ENCODE measurements at places on chromosomes 16 and 17.

DNA sequence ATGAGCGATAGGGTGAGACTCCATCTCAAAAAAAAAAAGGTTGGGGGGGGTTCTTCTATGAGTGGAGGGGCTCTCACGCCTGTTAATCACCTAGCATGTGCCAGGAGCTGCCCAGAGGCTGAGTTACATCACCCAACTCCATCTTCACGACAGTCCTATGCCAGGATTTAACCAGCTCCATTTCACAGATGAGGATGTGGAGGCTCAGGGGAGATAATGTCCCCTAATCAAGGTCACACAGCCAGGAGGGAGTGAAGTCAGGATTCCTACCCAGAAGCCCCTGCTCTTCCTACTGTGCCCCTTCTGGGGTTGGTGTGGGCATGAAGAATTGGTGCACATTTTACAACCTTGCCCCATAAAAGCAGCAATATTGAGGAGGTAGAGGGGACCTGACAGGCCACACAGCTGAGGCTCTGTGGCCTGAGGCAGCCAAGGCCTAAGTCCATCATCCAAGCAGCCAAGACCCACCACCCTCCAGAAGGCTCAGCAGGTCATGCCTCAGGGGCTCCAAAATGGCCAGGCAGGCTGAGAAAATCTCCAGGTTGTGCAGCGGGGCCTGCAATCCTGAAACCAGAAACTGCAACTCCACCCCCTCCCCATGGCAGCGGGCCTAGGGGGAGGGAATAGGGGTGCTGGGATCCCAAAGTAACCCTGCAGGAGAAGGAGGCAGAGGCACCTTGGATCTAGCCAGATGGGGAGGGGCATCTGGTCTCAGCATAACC, 6.9 kb downstream of the PPY start:
- no peaks in the 10 kb centered on the region for H3K36me3 ChIP-seq
- no peak for DNase-seq
- H3K4me1 ChIP-seq, result no peaks in the 10 kb centered on the region
- H3K27me3 ChIP-seq, result peaks cover 18% of the 10 kb centered on the region

- no peak for DNase-seq
- H3K27ac ChIP-seq, result no peak overlapping the region
- no peak overlapping the region for H3K4me3 ChIP-seq
- H3K4me1 ChIP-seq, result no peaks in the 10 kb centered on the region
- no peaks in the 10 kb centered on the region for H3K36me3 ChIP-seq
- H3K27me3 ChIP-seq, result peaks cover 14% of the 10 kb centered on the region
These were observed 96.6 kb downstream of the MRM1 start for GRCh38 chr17:36697903-36698530.

- no peaks in the 10 kb centered on the region for H3K27me3 ChIP-seq
- H3K27ac ChIP-seq, result no peak overlapping the region
- peaks cover 3% of the 10 kb centered on the region for H3K4me1 ChIP-seq
- no peak overlapping the region for H3K4me3 ChIP-seq
- DNase-seq, result no peak
These were observed 24.2 kb upstream of the NXPH3 start for GRCh38 chr17:49551221-49552069.

GRCh38 chr16:86638642-86639041, 60.3 kb downstream of the FOXL1 start:
- H3K4me1 ChIP-seq, result peaks cover 10% of the 10 kb centered on the region
- no peaks in the 10 kb centered on the region for H3K27me3 ChIP-seq
- H3K4me3 ChIP-seq, result no peak overlapping the region
- no peak overlapping the region for H3K27ac ChIP-seq

GRCh38 chr17:78058001-78058400, 70.6 kb downstream of the TMC6 start:
- no peak for DNase-seq
- H3K4me1 ChIP-seq, result peaks cover 22% of the 10 kb centered on the region
- H3K4me3 ChIP-seq, result no peak overlapping the region
- peaks cover 29% of the 10 kb centered on the region for H3K36me3 ChIP-seq

- H3K36me3 ChIP-seq, result peaks cover 99% of the 10 kb centered on the region
- H3K27me3 ChIP-seq, result no peaks in the 10 kb centered on the region
- no peak overlapping the region for H3K27ac ChIP-seq
- H3K4me1 ChIP-seq, result no peaks in the 10 kb centered on the region
These were observed 72.4 kb downstream of the TTC19 start for GRCh38 chr17:16072031-16072430.

- H3K27me3 ChIP-seq, result no peaks in the 10 kb centered on the region
- no peak overlapping the region for H3K4me3 ChIP-seq
- DNase-seq, result peak; percentile 89
- H3K27ac ChIP-seq, result peak overlapping the region; percentile 92
These were observed 21.1 kb downstream of the RARA start for GRCh38 chr17:40329839-40330794.

GRCh38 chr17:81059026-81059425, 24.1 kb downstream of the BAIAP2 start:
- no peak overlapping the region for H3K27ac ChIP-seq
- no peak for DNase-seq
- H3K27me3 ChIP-seq, result no peaks in the 10 kb centered on the region
- H3K4me3 ChIP-seq, result no peak overlapping the region

GRCh38 chr16:5000573-5001001, 33.1 kb downstream of the NAGPA start:
- peak; percentile 12 for DNase-seq
- H3K36me3 ChIP-seq, result no peaks in the 10 kb centered on the region
- H3K27me3 ChIP-seq, result no peaks in the 10 kb centered on the region
- no peak overlapping the region for H3K4me3 ChIP-seq

- H3K4me3 ChIP-seq, result no peak overlapping the region
- peaks cover 4% of the 10 kb centered on the region for H3K27me3 ChIP-seq
- H3K4me1 ChIP-seq, result no peaks in the 10 kb centered on the region
- DNase-seq, result no peak
- H3K36me3 ChIP-seq, result no peaks in the 10 kb centered on the region
These were observed 6.7 kb downstream of the SLC13A5 start for GRCh38 chr17:6706499-6706898.

- H3K27ac ChIP-seq, result no peak overlapping the region
- DNase-seq, result no peak
- H3K4me3 ChIP-seq, result no peak overlapping the region
- H3K27me3 ChIP-seq, result no peaks in the 10 kb centered on the region
- H3K36me3 ChIP-seq, result no peaks in the 10 kb centered on the region
These were observed 127.5 kb downstream of the MRTFB start for GRCh38 chr16:14198572-14198971.

DNA sequence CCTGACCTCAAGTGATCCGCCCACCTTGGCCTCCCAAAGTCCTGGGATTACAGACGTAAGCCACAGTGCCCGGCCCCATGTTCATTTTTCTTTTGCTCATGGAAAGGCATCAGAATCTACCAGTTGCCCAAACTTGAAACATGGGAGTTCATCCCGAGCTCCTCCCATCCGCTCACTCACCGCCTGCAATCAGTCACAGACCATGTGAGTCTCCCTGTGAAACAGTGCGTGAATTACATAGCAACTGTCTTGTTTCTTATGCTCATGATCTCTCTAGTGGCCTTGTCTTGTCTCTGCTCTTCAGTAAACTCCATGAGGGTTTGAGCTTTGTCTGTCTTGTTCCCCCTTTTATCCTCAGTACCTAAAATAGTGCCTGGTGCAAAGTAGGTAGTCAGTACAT, 52.1 kb upstream of the TNRC6A start:
- no peak overlapping the region for H3K27ac ChIP-seq
- no peak overlapping the region for H3K4me3 ChIP-seq
- H3K4me1 ChIP-seq, result no peaks in the 10 kb centered on the region

DNA sequence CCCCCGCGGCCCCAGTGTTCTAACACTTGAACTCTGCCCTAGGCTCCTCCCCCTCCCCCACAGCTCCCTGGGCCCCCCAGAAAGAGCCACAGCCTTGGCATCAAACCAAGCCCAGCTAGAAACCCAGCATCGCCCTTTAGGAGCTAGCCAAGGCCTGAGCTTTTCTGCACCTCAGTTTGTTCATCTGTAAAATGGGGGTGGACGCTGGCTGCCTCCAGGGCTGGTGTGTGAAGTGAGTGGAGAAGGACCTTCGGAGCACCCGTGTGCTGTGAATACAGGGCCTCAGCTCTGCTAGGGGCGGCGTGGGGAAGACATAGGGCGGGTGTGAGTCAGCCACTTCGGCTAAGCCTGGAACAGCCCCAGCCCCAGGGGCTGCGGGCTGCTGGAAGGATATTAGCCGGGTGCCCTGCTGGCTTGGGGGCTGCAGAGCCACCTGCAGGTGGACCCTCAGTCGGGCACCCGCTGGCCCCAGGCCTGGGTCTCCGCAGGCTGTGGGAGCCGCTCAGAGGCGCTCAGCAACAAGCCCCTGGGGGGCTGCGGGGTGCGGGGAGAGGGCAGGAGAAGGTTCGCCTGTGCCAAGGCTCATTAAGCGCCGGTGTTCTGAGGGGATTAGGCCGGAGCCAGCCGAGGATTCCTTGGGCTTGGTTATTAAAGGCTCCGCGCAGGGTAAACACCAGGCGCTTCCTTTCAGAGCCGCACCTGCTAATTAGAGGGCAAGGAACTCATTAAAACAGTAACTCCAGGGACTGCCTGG, 217.0 kb upstream of the CIBAR2 start:
- H3K36me3 ChIP-seq, result no peaks in the 10 kb centered on the region
- H3K4me3 ChIP-seq, result no peak overlapping the region
- no peaks in the 10 kb centered on the region for H3K27me3 ChIP-seq
- DNase-seq, result no peak

DNA sequence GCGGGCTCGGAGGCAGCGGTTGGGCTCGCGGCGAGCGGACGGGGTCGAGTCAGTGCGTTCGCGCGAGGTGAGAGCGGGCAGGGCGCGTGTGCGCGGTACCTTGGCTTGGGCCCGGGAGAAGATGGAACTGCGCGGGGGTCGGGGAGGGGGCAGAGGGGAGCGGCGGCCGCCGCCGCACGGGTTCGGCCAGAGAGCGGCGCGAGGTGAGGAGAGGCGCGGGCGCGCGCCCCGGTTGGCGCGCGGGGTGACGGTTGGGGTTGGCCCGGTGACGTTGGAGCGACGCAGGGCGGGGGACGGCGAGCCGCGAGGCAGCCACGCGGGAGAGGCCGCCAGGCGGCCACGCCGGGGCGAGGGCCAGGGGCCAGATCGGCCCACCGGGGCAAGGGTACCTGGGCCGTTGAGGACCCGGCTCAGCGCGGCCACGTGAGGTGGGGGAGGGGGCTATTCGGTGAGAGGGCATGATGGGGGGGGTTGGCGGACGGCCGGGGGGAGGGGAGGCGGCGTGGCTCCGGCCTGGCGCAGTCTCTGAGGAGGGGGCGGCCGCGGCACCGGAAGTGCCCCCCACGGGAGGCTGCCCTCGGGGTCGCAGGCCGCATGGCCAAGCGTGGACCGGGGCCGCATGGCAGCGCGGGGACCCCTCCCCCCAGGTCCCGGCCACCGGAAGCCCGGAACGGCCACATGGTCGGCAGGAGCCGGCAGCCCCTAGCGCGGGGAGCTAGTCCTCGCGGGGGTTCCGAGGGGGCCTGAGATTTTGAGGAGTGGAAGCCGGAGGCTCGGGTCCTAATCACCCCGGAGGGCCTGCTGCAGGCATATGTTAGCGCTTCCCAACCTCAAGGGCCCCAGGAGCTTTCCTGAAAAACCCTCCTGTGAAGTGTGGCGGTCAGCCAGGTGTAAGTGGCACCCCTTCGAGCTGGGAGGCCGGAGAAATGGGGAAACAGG, 527 bp downstream of the EIF5A start:
- H3K36me3 ChIP-seq, result peaks cover 38% of the 10 kb centered on the region
- no peak for DNase-seq

GRCh38 chr17:34979650-34980352, 511 bp upstream of the LIG3 start:
- H3K4me3 ChIP-seq, result peak overlapping the region; percentile 90
- peaks cover 5% of the 10 kb centered on the region for H3K4me1 ChIP-seq
- no peak for DNase-seq
- no peaks in the 10 kb centered on the region for H3K27me3 ChIP-seq

- no peak overlapping the region for H3K27ac ChIP-seq
- no peaks in the 10 kb centered on the region for H3K4me1 ChIP-seq
- no peak overlapping the region for H3K4me3 ChIP-seq
- no peaks in the 10 kb centered on the region for H3K27me3 ChIP-seq
- H3K36me3 ChIP-seq, result no peaks in the 10 kb centered on the region
- no peak for DNase-seq
These were observed 86.1 kb downstream of the NPIPB11 start for GRCh38 chr16:29320274-29320999.

- no peak overlapping the region for H3K27ac ChIP-seq
- no peak for DNase-seq
- H3K4me1 ChIP-seq, result no peaks in the 10 kb centered on the region
- no peaks in the 10 kb centered on the region for H3K36me3 ChIP-seq
- no peaks in the 10 kb centered on the region for H3K27me3 ChIP-seq
These were observed 477 bp upstream of the SLC47A1 start for GRCh38 chr17:19533036-19533717.

DNA sequence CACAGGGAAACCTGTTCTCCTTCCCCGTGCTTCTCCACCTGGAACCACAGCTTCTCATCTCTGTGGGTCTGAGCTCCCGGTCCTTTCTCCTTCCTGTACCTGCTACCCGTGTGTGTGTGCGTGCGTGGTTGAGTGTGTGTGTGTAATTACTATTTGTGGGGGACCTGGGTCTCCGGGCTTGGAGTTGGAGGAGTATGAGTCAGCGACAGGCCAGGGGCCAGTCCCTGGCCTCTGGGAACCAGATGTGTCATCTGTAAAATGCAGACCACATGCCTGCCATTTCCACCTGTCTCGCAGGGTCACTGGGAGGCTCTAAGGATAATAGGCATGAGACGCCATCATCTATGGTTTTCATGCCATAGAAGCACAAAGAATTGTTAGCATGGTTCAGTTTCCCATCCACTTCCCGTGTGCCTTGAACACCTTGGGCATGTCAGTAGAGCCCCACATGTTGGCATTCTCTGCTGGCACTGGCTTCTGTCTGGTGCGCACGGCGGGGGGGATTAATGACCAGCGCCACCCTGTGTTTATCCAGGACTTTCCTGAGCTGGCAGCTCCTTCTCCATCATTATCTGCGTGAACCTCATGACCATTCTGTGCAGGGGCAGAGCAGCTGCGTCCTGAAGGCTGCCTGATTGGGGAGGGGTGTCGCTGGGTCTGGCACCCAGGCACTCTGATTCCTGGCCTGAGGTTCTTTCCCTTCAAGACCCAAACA, 1.5 kb downstream of the ZNF205 start:
- H3K4me1 ChIP-seq, result peaks cover 26% of the 10 kb centered on the region
- H3K27ac ChIP-seq, result no peak overlapping the region
- H3K4me3 ChIP-seq, result peak overlapping the region; percentile 90
- H3K36me3 ChIP-seq, result peaks cover 37% of the 10 kb centered on the region
- DNase-seq, result no peak

DNA sequence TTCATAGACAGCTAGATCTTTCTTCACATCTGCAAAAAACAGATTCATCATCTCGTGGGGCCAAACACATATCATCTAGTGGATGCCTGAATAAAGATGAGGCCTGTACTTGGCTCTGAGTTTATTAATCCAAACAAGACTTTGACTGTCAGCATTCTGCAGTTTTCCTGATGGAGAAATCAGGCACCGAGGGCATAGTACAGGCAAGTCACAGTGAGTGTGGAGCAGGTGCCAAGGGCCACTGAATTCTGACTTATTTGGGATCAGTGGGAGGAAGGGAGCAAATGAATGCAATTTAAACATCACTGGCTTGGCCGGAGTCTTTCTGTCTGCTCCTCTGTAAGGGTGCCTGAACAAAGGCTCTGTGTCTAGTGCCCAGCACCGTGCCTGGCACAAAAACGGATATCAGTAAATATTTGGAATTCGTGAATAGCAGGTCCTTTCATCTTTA, 975 bp downstream of the CFAP20 start:
- H3K27ac ChIP-seq, result peak overlapping the region; percentile 93
- H3K36me3 ChIP-seq, result no peaks in the 10 kb centered on the region
- peaks cover 37% of the 10 kb centered on the region for H3K4me1 ChIP-seq

GRCh38 chr16:3249020-3249419, 7.4 kb downstream of the MEFV start:
- H3K36me3 ChIP-seq, result no peaks in the 10 kb centered on the region
- peaks cover 4% of the 10 kb centered on the region for H3K27me3 ChIP-seq
- no peak overlapping the region for H3K4me3 ChIP-seq
- DNase-seq, result no peak
- H3K4me1 ChIP-seq, result no peaks in the 10 kb centered on the region

Data from heart left ventricle (tissue), 16 donors.